T-helper 22 cell (primary cell): ENCODE measurements at places on chromosomes 6 and 20.

DNA sequence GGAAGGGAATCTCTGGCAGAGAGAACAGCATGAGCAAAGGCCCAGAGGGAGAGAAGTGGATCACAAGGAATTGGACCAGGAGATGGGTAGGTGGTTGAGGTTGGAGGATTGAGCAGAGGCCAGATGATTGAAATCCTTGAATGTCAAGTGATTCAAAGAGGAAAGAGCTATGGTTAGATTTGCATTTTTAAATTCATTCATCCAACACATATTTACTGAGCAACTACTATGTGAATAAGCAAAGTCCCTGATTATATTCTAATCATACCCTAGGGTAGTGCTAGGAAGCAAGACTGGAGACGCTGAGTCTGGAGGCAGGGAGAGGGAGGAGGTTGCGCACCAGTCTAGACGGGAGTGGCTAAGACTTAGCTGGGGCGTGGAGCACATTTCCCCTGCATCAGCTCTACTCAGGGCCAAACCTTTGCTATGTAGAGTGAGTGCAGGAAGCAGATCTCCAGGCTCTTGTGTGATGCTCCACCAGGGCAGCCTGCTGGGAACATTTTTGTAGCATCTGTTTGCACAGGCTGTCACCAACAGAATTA lies 40.2 kb downstream of the EYA2 start:
- DNase-seq, result no peak

DNA sequence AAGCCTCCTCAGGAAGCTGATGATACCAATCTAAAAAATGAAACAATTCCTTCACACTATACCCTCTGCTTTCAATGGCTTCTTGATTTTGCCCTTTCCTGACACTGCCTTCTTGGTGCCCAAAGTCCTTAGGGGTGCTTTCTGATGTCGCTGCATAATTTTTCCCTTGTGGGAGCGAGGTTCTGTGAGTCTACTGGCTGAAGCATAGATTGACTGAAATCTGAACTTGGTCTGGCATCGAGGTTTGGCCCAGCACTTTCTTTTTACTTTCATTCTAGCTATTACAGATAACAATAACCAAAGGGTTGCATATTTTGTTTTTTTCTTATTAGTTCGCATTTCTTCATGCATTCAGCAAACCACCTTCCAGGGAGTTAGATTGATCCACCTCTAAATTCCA lies 65.8 kb downstream of the E2F3 start:
- no peak for DNase-seq

DNA sequence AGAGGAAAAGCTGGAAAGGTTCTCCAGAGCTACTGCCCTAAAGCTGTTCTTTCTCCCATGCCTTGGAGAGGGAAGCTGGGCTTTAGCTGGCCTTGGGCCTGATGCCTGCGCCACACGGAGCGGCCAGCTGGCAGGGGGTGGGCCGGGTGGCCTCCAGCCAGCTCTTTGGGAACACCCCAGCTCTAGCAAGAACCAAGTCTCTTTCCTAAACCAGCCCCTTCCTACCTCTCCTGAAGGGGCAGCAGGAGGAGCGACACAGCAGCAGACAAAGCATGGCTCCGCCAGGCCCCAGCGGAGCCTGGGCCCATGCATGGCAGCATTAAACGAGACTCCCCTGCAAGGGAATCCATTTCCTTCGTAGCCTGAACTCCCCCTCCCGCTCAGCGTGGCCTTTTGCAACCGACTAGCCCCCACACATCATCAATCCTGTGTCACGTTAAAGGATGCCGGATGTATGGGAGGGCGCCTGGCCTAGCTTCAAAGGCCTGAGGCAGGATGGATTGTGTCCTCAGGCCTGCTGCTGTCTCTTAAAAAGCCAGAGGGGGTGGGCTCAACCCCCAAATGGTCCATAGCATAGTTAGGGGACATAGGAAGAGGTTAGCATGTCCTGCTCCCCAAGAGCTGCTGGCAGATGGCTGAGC lies 14.0 kb downstream of the MRPS18A start:
- no peak for DNase-seq

GRCh38 chr6:142845624-142846458 lies 99.1 kb downstream of the HIVEP2 start:
- no peak for DNase-seq

DNA sequence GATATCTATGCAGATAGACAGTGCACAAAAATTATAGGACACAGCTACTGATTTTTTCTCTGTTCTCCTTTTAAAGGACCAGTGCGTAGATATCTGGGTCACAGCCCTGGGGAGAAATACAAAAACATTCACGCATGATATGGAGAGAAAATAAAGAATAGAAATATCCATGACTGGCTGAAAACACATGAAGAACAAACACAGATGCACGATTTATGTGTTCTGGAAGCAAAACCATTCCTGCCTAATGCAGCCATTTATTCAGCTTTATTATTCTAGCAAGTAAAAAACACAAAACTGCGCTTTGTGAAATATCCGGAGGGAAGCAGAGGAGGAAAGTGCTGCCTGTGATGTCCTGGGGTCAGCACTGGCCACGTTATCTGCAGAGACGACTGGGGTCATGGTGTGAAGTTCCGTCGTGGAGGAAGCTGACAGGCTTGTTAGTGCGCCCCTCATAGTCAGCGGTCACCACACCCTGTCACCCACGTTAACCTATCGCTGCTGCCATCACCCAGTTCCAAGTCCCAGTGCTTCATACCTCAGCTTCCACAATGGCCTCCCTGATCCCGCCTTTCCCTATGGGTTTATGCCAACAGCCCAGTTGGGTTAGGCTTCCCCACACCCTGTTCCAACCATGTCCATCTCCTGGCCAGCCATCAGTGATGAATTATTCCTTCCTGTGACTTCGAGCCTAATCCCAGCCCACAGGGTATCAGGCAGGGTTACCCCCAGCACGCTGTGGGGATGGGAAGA lies 86.6 kb upstream of the RPS6KA2 start:
- no peak for DNase-seq

- DNase-seq, result no peak
Measured at GRCh38 chr6:156791320-156791850, 14.2 kb downstream of the ARID1B start.

GRCh38 chr6:94588301-94588700 lies 989.0 kb upstream of the MANEA start:
- no peak for DNase-seq

GRCh38 chr6:112846681-112847080 lies 499.6 kb downstream of the RFPL4B start:
- DNase-seq, result no peak

GRCh38 chr6:113587078-113587699 lies 270.0 kb upstream of the MARCKS start:
- DNase-seq, result no peak

- no peak for DNase-seq
Measured at GRCh38 chr6:159416891-159417560, 247.8 kb downstream of the FNDC1 start.
